ENCODE measurements at places on chromosomes 7 and 10.

DNA sequence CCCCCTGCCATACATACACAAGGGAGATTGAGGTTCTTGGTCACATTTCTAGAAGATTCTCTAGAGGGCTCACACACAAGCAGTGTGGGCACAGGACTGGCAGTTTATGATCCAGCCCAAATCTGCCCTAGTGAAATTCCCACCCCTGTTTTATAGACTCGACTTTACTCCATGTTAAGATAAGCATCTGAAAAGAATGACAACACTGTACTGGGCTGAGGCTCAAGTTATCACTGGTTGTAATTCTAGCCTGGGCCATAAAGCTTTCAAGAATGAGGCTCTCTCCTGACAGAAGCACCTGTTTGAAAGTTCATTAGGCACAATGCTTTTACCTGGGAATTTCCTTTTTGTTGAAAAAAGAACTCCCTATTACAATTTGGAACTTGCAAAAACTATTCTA is 195.6 kb upstream of the GLI3 start:
- no peak for DNase-seq

- no peak for DNase-seq
Observed at GRCh38 chr7:74300926-74301325, 11.7 kb downstream of the CLIP2 start.

- DNase-seq: no peak
Observed at GRCh38 chr10:123997013-123997412, 96.4 kb downstream of the CHST15 start.

DNA sequence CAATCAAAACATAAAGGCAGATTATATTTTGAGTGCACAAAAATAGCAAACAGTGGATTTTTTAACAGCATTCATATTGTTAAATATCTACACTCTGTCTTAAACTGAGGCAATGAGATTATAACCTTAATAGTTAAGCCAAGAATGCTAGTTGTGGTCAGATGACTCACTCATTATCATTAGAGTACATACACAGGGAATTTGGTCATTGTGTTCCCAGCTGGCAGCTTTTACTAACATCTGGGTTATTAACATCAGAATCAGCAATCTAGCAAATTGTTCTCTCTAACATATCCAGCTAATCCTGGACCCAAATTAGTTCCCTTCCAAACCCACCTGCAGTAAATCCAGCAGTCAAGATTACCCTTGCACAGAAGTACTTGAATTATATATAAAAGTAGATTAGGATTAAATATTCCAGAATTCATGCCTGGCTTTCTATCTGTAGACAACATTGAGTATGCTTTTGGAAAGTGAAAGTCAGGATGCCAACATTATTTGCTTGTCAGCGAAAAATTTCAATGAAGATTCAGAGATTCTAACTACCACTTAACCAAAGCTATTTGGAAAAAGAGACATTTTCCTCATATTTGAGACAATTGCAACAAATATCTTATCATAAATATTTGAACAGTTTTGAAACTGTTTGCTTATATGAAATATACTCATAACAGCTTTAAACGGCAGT is 1035.6 kb upstream of the PHF14 start:
- DNase-seq: no peak

GRCh38 chr10:20156511-20156910 is 340.3 kb downstream of the PLXDC2 start:
- DNase-seq: no peak

DNA sequence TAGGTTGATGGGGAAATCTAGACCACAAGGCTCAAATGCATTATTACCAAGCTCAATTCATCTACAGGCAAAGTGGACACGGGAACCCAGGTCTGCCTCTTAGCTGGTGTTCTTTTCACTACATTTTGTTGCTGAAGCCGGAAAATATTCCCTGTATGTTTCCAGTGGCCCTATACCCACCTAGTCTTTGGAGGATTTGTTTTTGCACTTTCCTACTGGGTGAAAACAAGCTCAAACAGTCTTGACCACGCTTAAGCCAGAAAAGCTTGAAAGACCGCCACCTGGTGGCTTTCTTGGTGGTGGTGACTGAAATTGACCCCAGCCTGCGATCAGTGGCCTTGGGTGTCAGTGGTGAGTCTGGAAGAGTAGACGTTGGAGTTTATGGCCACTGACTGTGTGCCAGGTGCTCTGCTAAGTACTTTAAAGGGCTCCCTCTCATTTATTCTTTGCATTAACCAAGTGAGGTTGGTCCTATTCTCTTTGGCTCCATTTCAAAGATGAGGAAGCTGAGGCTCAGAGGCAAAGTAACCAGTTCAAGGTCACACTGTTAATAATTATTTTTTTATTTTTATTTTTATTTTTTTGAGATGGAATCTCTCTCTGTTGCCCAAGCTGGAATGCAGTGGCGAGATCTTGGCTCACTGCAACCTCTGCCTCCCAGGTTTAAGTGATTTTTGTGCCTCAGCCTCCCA is 11.1 kb upstream of the CRTAC1 start:
- no peak for DNase-seq

- DNase-seq: no peak
Observed at GRCh38 chr10:807163-807957, 117.9 kb upstream of the DIP2C start.

GRCh38 chr7:81839708-81840369 is 70.0 kb upstream of the HGF start:
- no peak for DNase-seq

DNA sequence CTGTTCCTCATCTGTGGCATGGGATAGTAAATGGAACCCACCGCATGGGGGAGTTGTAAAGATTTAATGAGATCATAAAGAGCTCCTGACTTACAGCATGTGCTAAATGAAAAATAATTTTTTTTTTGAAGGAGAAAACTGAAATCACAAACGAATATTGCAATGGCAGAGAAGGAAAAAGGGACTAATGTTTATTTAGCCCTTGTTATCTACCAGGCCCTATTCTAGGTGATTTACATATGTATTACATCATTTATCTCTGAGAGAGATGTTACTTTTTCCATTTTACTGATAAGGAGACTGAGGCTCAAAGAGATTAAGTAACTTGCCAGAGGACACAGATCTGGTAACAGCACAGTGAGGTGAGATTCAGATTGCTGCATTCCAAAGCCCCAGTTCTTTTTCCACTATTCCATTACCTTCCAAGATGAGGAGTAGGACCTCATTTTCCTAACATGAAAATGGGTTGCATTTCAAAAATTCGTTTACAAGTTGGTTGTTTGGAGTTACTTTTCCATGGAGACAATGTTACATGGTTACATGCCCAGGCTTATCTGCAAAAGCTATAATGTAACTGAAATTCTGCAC is 28.6 kb downstream of the VCL start:
- no peak for DNase-seq

GRCh38 chr10:112261281-112261822 is 21.8 kb upstream of the TECTB start:
- no peak for DNase-seq
